NCI-H526 treated with DMSO at 0.1 percent for 48 hours (cell line): ENCODE measurements at places on chromosomes 1 and 21.

GRCh38 chr1:56436296-56436695 lies 143.1 kb downstream of the PLPP3 start:
- no peak for DNase-seq

GRCh38 chr1:94942171-94943128 lies 15.5 kb upstream of the CNN3 start:
- no peak for DNase-seq

DNA sequence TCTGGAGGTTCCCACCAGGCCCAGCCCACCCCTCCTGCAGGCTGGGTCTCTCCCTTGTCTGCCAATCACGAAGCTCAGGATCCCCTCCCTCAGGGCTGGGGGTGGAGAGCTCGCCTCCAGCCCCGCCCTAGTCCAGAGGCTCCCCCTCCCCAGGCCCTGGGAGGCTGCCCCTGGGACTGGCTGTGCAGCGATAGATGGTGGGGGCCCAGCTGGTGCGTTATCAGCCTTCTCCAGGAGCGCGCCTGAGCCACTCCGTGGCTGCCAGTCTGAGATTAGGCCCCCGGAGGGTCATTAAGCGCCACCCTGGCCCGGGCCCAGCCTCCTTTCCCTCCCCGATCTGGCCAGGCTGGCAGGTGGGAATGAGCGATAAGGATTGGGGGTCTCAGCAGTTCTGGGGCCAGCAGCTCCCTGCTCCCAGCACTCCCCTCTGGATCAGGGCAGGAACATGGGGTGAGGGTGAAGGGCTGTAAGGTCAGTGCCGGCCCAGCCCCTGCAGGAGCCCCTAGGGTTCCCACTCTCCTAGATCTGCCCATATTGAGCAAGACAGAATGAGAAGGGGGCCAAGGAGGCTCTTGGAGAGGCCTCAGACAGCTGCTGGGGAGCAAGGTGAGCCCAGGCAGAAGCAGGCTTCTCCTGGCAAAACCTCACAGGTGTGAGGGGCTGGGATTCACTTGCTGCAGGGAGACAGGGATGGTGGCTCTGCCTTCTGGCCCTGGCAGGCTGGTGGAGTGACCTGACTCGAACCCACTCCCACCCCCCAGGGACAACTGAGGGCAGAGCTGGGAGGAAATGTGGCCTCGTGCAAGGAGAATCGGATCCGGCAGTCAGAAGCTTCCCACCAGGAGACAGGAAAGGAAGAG lies 8.5 kb downstream of the PDZK1IP1 start:
- DNase-seq: no peak

- peak; percentile 67 for DNase-seq
These were observed 3.0 kb downstream of the ARTN start for GRCh38 chr1:43936431-43937151.

DNA sequence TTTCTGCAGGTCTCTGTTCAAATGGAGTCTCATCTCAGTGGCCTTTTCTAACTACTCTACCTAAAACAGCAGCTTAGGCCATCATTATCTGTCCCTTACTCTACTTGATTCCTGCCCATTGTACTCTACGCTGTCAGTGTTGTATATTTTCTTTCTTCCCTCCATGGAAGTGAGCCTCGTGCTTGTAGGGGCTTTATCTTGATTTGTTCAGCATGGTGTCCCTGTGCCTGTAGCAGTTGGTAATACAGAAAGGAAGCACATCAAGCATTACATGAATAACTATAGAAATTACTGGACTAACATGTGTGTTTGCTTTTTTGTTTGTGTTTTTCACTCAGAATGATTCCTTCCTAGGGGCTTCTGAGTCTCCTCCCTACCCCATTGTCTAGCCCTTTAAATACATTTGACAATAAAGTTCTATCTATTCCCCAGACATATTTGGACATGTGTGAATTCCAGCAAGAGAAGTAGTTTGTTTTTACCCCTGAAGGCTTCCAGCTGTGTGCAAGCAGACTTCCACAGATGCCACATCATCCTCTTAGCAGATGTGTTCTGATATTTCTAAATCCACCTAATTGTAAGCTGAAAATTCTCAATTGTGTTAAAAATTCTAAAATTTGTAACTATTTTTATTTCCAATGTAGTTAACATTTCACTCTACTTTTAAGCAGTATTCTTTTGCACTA lies 40.3 kb downstream of the PRMT2 start:
- no peak for DNase-seq

- no peak for DNase-seq
These were observed 108.2 kb downstream of the CLEC20A start for GRCh38 chr1:178388418-178389145.

- no peak for DNase-seq
These were observed 1038.3 kb downstream of the KCNT2 start for GRCh38 chr1:195569934-195570333.

GRCh38 chr1:207998691-207999090 lies 87.8 kb upstream of the CD34 start:
- DNase-seq: no peak

DNA sequence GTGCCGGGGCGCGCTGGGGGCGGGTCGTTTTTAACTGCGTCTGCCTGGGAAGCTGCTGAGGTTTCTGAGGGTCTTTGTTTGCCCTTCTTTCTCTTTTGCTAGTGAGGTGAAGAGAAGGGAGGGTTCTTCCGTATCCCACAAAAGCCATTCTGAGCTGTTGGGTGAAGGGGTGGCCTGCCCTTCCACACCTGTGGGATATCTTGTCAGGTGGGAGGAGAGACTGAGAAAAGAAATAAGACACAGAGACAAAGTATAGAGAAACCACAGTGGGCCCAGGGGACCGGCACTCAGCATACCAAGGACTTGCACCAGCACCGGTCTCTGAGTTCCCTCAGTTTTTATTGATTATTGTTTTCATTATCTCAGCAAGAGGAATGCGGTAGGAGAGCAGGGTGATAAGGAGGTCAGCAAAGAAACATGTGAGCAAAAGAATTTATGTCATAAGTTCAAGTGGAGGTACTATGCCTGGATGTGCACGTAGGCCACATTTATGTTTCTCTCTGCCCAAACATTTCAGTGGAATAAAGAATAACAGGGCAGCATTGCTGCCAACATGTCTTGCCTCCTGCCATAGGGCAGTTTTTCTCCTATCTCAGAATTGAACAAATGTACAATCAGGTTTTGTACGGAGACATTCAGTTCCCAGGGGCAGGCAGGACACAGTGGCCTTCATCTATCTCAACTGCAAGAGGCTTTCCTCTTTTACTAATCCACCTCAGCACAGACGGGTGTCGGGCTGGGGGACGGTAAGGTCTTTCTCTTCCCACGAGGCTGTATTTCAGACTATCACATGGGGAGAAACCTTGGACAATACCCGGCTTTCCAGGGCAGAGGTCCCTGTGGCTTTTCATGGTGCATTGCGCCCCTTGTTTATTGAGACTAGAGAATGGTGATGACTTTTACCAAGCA lies 972 bp downstream of the PGBD2 start:
- no peak for DNase-seq

DNA sequence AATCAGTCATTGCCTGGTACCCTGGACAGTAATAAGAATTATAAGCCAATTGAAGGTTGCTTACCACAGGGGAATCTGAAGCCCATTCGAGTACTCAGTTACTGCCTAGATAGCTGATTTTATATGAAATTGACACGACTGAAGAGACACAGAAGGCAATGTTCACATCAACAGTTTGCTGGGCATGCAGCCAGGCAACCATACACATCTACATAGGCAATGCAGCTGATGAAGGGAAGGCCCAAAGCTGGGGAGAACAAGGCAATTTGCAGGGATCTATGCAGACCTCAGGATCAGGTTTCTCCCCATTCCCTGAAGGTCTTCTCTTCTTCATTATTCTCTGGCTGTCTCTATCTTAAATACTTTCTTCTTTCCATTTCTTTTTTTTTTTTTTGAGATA lies 448.7 kb downstream of the PTBP2 start:
- no peak for DNase-seq

GRCh38 chr1:234768569-234769283 lies 158.7 kb upstream of the IRF2BP2 start:
- DNase-seq: no peak

DNA sequence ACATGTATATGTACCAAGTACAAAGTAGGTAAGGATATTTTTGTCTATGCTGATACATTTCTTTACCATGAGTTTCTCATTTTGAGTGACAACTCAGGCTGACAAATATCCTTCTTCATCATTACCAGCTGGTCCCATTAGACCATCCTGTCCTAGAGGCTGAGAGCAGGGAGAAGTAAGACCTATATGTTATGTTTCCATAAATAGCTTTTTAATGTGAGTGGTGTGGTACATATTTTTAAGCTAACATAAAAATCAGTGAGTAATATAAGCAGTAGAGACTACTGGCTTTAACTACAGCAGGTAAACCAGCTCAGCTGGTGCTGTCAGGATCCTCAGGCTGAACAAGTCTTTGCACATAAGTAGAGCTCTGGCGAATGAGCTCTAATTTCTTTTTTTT lies 62.4 kb downstream of the CLEC20A start:
- no peak for DNase-seq

GRCh38 chr1:167723707-167724323 lies 2.0 kb downstream of the MPZL1 start:
- DNase-seq: no peak

- no peak for DNase-seq
These were observed 1.7 kb downstream of the PRRC2C start for GRCh38 chr1:171487038-171487437.

DNA sequence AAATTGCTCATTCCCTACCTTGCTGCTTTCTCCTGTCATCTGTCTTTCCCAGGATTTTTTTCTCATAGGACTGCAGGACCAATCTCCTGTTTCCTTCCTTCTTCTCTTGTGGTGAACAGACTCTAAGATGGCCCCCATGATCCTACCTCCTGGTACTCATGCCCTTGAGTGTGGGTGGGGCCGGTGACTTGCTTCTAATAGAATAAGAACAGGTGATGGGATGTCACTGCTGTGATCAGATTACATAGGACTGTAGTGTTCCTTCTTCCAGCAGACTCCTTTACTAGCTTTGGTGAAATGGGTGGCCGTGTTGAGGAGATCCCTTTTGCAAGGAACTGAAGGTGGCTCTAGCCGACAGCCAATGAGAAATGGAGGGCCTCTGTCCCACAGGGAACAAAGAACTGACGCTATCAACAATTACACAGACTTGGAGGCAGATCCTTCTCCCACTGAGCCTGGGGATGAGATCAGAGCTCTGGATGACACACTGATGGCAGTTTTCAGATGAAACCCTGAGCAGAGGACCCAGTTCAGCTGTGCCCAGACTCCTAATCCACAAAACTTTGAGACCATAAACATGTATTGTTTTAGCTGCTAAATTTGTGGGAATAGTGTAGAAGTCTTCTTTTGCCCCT lies 7.5 kb downstream of the GSTM3 start:
- peak; percentile 19 for DNase-seq

- no peak for DNase-seq
These were observed 651.6 kb upstream of the ADGRL4 start for GRCh38 chr1:79657951-79658658.

DNA sequence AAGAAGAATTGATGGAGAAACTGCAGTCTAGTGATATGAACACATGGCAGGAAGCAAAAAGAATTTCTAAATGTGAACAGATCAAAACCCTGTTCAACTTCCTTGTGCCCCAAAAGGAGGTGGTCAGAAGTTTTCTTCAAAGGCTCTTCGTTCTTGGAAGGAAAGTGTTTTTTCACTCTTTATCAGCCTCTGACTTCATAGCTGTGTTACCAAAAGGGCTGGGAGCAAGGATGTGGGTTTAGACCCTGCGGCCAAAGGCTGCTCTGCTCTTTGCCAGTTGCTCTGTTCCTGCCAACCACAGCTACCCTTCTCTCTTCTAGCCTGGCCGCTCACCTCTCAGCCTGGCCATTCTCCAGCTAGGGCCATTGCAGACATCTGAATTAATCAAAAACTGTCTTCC lies 53.8 kb downstream of the PTGER3 start:
- no peak for DNase-seq

GRCh38 chr21:43654806-43655489 lies 4.3 kb downstream of the HSF2BP start:
- no peak for DNase-seq

DNA sequence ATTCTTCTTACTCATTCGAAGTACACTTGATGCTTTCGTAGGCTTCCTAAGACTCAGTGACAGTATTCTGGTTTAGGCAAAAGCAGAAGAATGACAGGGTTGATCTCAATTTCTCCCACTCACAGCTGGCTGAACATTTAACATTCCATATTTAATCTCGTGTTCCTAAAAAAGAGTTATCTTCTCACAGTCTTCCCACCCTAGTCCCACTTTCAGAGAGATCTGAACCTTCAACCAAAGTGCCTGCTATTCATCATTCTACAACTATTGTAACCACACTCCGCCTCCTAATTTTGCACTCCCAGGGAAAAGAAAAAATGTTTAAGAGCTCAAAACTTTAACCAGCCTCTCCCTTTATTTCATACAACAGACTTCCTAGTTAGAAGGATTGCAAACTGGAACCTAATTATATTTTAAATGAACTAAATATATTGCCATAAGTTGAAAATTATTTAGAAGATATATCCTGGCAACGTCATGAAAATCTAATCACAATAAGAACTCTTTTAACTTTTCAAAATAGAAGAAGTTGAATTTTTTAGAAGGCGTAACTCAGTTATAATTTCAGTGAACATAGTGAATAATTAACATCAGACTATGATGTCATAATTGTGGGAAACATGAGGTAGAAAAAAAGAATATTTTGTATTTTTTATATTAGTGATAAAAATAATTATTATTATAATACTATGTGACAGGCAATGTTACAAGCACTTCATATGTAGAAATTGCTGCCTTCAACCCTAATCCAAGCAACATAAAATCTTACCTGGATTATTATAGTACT lies 540.9 kb upstream of the ADGRL2 start:
- no peak for DNase-seq

GRCh38 chr1:118556936-118557335 lies 371.9 kb upstream of the SPAG17 start:
- no peak for DNase-seq

DNA sequence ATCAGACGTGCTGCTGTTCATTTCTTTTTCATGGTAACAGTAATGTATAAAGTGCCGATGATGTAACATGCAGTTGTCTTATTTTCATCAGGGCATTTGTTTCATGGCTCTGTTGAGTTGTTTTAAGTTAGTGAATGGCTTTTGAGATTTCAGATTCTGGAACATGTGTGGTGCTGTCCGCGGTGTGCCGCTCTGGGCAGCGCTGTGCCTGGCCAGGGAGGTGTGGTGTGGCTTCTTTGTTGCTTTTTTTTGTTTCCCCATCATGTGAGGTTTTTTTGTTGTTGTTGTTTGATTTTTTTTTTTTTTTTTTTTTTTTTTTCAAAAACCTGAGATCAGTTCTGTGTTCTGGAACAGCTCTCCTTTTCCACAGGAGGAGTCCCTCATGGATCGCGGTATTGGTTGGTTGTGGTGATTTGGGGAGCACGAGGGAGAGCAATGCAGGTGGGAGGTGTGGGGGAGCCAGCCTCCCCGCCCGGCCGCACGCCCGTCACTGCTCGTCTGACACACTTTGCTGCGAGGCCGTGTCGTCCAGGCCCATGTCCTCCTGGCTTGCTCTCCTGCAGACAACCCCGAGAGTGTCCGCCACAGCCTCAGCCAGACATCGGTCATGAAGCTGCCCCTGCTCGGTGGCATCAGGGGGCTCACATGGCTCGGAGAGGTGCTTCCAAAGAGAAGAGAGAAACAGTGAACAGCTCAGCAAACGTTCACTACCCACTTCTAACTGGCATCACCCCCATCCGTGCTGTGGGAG lies 33.6 kb downstream of the NTPCR start:
- no peak for DNase-seq
